HT-29 (cell line): ENCODE measurements at places on chromosomes 4 and X.

GRCh38 chrX:38089173-38089982, 83.0 kb downstream of the SYTL5 start:
- no peak for DNase-seq

- DNase-seq, result peak; percentile 6
These were observed 200.5 kb downstream of the KDR start for GRCh38 chr4:54924891-54925290.

DNA sequence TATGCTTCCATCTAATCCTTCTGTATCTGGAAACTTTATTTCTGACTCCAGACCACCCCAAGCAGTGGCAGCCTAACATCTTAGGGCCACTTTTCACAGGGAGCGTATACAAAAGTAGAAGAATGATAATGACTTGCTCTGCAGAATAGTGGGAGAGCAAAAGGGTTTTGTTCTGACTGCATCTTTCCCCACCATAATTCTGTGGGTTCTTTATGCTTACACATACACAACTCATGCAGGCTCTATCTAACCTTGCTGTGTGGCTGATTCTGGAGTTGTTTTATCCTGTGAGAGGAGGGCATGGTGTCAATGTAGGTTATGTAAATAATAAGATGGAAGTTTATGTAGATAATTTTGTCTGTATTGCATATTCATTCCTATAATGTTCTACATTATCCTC, 42.4 kb upstream of the NDNF start:
- no peak for DNase-seq

DNA sequence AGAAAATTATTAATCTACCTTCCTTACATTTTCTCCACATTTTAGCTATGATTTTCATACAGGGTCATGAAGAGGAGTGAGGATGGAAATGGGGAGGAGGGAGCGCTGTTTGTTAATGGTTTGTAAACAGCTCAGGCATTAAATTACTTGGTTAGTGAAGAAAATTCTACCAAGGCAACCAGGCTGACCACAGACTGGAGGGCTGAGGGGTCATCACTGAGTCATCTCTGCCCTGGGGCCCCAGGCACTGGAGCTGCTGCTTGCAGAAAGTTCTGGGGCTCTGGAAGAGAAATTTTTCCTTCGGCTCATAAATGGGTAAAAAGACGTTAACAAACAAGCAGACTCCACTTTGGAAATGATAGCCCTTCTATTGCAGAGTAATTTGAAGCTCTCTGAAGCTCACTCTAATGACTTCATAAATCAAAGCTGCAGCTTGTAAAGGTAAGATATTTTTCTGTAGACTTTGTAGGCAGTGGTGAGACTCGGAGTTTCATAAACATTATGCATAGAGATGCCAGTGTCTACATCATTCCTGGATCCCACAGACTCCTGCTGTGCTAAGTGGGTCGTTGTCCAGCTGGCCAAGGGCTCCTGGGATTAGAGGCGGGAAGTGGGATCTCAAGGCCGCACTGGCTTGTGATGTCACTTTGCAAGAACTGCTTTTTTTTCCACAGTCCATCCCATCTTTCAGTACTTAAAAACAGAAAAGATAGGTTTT, 159.6 kb downstream of the PTTG2 start:
- DNase-seq, result peak; percentile 9

DNA sequence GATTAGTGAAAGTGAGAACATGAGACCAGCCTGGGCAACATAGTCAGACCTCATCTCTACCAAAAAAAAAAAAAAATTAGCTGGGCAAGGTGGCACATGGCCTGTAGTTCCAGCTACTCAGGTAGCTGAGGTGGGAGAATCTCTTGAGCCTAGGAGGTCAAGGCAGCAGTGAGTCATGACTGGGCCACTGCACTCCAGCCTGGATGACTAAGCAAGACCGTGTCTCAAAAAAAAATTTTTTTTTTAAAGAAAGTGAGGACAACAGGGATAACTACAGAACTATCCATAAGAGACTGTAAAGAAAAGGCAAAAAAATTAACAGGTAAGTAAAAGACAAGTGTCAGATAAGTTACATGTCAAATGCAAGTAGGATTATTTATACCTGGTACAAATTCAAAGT, 13.5 kb upstream of the SPP1 start:
- no peak for DNase-seq

GRCh38 chr4:140330311-140330900, 43.0 kb upstream of the SCOC start:
- peak; percentile 63 for DNase-seq

- DNase-seq, result no peak
These were observed 98.0 kb downstream of the CXCL13 start for GRCh38 chr4:77703666-77704065.

DNA sequence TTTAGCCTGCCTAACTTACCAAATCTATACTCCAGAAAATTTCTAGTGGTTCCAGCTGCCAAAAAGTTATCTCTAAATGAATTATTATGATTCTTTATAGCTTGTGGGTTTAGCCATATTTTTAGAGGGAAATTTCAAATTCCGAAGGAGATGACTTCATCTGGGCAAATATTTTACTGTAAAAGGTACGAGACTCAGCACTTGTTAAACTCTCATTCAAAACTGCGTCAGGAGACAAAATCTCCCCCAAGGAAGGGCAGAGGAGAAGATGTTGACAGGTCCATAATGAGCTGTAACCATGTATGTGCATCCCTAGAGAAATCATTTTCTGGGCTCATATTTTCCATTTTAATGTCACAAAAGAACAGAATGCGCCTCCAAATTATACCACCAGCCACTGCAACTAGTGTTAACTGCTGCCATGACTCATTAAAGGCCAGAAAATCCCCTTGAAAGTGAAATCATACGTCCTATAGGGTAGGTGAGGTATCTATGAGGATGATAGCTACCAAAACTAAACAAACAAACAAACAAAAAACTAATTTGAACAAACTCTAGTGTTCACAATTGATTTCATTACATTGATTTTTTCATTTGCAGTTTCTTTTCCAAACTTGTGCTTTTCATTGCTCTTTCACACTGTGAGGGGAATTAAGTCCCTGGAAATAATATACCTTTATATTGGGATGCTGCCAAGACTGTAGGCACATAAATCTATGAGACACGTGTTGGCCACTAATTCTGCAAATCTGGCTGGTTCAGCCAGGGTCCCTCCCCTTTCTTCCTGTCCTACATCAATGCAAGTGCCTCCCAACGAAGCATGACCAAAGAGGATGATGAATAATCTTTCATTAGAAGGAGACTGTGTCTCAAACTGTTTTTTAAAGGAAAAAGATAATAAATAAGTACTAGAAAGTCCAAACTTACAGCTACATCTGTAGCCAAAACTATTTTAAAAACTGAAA, 85.8 kb downstream of the ARHGAP6 start:
- no peak for DNase-seq

- no peak for DNase-seq
These were observed 446.3 kb upstream of the FSTL5 start for GRCh38 chr4:162610116-162610515.

DNA sequence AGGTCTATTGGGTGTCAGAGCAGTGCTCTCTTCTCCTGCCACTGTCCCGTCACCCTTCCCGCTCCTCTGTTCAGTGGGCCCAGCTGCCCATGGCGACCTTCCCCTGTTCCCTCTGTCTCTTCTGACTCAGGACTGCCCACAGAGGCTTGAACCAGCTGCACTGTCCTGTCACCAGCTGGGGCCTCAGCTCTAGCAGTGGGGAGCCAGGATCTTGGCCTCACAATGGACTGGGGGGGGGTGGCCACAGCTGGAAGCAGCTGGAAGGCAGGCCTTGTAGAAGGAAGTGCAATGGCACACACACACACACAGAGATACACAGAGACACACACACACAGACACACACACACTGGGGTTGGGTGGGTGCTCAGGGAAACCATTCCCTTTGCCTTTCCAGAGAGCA, 114.0 kb upstream of the PJA1 start:
- DNase-seq, result no peak

DNA sequence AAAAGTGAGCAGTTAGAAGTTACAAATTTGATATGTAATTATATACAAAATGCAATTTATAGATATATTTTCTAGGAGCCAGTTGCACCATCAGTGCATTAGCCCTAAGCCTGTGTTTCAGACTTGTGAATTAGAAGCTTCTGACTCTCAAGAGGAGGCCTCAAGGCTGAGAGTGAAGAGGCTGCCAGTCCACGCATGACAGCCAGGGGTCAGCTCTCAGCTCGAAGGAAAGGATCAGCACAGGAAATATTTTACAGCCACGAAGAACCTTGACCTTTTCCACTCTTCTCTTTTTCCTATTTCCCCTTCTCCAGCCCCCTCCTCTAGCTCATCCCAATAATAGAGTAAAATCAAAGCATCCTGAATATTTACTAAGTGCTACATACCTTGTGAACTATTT, 642.4 kb downstream of the TRIML1 start:
- peak; percentile 8 for DNase-seq

- no peak for DNase-seq
These were observed 3.2 kb downstream of the CABS1 start for GRCh38 chr4:70337886-70338420.

DNA sequence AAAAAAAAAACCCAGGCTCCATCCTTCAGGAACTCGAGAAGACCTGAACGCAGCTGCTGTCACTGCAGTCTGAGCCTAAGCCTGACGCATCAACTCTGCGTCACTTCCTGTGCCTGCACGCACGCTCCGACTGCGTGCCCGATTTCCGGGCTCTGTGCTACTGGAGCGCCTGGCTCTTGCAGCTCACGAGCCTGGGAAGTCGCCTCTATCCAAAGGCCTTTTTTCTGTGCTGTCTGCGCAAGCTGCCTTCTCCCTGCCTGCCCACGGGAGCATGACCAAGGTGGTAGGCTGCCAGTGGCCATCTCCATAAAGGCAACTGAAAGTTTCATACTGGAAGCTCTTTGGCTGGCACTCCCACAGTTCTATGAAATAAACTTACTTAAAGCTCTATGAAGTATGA, 9.9 kb upstream of the GASK1B start:
- DNase-seq, result no peak
